ENCODE measurements at places on chromosomes 3 and 15. TPM values are rescaled to one million over a fixed set of nuclear protein-coding genes. Genes with fewer than 3 reads are reported as not detected.

Gene HOMER2
- 7.9 TPM for polyA plus RNA-seq

Gene TUSC2
- 27.6 TPM for polyA plus RNA-seq

Gene CACNA1D
- 9.3 TPM for polyA plus RNA-seq

Gene GOLGA6L7
- polyA plus RNA-seq, result not detected

Gene MYH15
- polyA plus RNA-seq, result 0.06 TPM

Gene DPPA4
- 0.04 TPM for polyA plus RNA-seq

Gene SPESP1
- 1.5 TPM for polyA plus RNA-seq

Measured in lung (tissue), 17 donors.